Endodermal cell (in vitro differentiated cells): ENCODE measurements at places on chromosomes 5 and 9. TPM values are rescaled to one million over a fixed set of nuclear protein-coding genes. Genes with fewer than 3 reads are reported as not detected.

DNA sequence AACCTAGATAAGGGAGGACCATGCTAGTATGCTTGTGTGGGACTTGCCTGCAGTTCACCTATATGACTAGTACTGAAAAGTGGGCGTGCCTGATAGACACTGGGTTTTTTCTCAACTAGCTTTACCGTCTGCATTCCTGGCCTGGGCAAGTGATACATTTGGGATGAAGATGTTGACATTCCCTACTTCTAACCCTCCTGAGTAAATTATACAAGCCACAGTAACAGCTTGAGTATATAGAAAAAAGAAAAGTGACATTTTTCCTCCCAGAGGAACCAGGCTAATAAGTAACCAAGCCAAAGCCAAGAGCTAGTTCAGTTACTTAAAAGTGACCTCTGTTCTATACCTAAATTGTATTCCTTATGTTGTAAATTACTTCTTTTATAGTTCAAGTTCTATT lies 153.8 kb upstream of the CYLC2 start:
- DNase-seq = no peak

GRCh38 chr5:59605915-59606314 lies 287.6 kb downstream of the PDE4D start:
- no peak for DNase-seq

DNA sequence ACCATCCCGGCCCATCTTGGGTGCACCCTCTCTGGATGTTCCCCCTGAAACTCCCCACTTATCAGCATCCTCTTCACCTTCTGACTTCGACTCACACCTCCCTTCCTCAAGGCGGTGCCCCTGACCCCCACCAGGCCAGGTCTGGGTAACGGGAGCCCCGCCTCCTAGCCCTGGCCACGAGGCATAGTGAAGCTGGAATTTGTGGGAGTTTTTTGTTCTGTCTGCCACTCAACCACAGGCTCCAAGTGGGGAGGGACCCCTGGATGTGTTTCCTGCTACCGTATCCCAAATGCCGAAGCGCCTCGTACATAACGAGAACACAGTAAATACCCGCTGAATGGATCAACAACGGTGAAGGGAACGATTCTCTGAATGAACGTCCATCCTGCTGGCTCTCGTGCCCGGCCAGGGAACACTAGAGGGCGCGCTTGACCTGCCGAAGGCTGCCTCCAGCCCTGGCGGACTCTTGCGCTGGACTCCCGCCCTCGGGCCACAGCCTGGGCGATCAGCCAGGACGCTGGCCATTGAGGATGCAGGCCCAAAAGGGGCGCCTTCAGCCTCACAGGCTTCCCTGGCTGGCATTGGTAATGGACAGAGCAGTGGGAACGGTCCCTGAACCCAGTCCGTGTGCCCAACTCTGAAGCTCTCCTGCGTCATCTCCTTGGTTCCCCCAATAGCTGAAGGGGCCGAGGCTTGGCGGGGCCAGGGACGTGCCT lies 47.3 kb upstream of the PHYKPL start:
- DNase-seq = peak; percentile 97

- no peak for DNase-seq
These were observed 19.4 kb downstream of the OGN start for GRCh38 chr9:92385001-92385400.

GRCh38 chr5:112795944-112796678 lies 58.4 kb downstream of the APC start:
- no peak for DNase-seq

- DNase-seq = no peak
These were observed 96.7 kb downstream of the CAVIN4 start for GRCh38 chr9:100674419-100675122.

DNA sequence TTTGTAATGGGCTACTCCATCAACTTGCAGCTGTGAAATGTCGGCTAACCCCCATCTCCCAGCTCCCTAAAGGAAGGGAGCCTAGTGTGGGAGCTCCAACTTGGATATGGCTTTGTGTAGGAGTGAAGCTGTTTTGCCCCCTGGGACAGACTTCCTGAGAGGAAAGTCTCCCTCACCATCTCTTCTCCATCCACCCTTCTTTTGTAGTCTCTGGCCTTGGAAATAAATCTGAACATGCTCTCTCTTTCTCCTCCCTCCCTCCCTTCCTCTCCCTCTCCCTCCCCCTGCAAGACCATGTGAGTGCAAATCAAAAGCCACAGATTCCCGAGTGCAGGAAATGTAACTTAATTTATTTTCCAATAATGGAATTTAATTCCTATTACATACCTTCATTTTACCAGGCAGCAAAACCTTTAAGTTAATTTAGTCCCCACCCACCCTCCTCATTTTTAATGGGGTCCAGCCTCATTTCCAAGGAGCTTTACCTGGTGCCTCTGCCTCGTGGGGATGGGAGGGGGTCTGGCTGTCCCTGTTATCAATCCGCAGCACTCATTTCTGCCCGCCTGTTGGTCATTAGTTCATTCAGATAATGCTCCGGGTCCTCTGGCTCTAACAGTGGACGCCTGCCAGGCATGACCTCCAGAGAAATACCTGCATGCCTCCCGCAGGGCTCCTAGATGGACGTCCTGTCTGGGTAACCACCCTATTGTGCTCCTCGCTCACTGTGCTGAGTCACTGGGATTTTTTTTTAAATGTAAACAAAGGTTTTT lies 122.9 kb upstream of the TAF11L2 start:
- peak; percentile 82 for DNase-seq

Gene THBS4
- total RNA-seq = 10.6 and 13.6 TPM in 2 replicates

DNA sequence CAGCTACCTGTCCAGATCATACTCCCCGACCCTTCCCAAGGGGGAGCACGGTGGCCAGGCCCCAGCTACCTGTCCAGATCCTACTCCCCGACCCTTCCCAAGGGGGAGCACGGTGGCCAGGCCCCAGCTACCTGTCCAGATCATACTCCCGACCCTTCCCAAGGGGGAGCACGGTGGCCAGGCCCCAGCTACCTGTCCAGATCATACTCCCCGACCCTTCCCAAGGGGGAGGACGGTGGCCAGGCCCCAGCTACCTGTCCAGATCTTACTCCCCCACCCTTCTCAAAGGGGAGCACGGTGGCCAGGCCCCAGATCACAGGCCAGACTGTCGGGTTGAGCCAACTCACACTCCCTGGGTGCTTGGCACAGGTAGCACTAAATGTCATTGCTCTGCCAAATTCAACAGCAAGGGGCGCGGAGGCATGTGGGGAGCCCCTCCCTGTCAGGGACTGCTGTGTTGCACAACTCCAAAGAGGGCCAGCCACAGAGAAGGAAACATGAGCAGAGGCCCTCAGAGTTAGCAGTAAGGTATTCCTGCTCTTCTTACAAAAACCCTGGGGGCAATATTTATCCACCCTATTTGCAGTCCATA lies 136.9 kb downstream of the OLFM1 start:
- no peak for DNase-seq

GRCh38 chr5:52988335-52989024 lies 672 bp upstream of the ITGA2 start:
- no peak for DNase-seq

Gene NMUR2
- 0.11 TPM in 1 of 2 replicates, not detected in the other for total RNA-seq

GRCh38 chr9:2241461-2241835 lies 226.3 kb downstream of the SMARCA2 start:
- DNase-seq = peak; percentile 94

Gene BTNL3
- not detected in 2 replicates for total RNA-seq

Gene SPINK7
- not detected in 3 replicates for total RNA-seq

DNA sequence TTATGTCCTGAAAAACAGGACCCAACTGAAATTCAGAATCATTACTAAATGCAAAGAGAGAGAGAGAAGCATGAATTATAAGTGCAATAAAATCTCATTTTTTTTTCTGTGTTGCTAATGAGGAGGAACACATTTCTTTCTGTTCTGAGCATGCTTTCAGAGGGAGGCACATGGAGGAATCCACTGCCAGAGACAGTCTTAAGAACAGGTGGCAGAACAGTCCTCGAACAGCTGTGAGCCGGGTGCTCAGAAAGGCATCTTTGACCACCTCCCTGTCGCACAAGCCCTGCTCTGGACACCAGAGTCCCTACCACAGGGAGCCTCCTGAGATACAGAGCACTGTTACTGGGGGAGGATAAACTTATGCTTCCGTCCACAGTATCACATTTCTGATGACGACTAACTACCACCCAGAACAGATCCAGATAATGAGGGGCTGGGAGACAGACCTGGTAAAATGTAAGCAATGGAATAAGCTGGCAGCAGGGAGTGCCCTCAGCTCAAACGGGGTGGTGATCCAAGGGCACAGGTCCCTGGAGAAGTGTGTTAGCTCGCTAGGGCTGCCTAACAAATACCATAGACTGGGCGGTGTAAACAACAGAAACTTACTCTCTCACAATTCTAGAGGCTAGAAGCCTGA lies 134.0 kb downstream of the SLC1A3 start:
- DNase-seq = no peak

DNA sequence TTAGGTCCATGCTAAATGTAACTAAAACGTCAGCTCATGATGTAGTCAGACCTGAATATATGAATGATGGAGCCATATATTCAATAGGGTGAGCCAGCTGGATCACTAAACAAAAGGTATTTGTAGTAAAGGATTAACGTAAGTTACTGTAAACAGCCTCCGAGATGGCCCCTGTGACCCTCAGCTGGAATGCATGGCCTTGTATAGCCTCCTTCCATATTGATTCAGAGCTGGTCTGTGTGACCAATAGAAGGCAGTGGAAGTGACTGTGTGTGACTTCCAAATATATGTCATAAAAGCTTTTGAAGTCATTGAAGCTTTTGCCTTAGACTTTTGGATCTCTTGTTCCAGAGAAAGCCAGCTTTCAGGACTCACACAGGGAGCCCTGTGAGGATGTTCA lies 154.4 kb upstream of the CHD1 start:
- DNase-seq = no peak

Gene CCDC183
- 12.1 to 23.0 TPM (median 13.4 TPM) in 3 replicates for total RNA-seq

- DNase-seq = peak; percentile 73
These were observed 77.3 kb downstream of the MAMDC2 start for GRCh38 chr9:70120834-70121510.

- no peak for DNase-seq
These were observed 115.9 kb upstream of the FCN2 start for GRCh38 chr9:134764473-134765269.

Gene HMGXB3
- total RNA-seq = 35.6 and 41.0 TPM in 2 replicates

- DNase-seq = no peak
These were observed 216.0 kb downstream of the FBXL7 start for GRCh38 chr5:15715967-15716366.

GRCh38 chr9:21443849-21444625 lies 3.8 kb downstream of the IFNA1 start:
- no peak for DNase-seq

DNA sequence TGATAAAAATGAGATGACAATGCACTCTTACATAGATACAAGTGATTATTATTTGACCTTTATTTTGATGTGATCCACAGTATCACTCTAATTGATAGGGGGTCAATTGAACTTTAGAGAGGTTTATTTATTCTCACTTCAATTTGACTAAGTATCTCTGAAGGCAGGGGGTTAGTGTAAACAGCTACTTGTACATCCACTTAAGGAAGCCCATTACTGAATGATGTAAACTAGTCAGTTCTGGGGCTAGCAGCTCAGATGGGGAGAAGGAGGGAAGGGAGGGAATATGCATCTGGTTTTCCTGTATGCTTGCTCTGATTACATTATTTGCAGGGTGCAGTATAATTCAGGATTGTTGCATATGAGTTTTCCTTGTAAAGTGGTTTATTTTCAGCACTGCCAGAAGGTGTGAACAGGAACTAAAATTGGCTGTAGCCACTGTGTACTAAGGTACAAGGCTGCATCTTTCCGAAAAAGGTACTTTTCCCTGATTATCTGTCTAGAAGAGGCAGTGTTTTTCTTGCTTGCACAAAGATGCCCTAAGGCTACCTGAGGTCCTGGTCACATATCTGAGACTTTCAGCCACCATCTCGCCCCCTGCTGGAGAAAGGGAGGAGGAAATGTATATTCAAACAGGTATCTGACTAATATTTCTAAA lies 51.2 kb downstream of the MRPS27 start:
- DNase-seq = peak; percentile 80

GRCh38 chr5:53239301-53239990 lies 129.9 kb upstream of the MOCS2 start:
- no peak for DNase-seq

- no peak for DNase-seq
These were observed 69.9 kb downstream of the CYFIP2 start for GRCh38 chr5:157335534-157336422.

GRCh38 chr5:73496984-73497457 lies 1.2 kb upstream of the BTF3 start:
- no peak for DNase-seq

Gene TNC
- total RNA-seq = 67.5 to 73.3 TPM (median 71.5 TPM) in 3 replicates

DNA sequence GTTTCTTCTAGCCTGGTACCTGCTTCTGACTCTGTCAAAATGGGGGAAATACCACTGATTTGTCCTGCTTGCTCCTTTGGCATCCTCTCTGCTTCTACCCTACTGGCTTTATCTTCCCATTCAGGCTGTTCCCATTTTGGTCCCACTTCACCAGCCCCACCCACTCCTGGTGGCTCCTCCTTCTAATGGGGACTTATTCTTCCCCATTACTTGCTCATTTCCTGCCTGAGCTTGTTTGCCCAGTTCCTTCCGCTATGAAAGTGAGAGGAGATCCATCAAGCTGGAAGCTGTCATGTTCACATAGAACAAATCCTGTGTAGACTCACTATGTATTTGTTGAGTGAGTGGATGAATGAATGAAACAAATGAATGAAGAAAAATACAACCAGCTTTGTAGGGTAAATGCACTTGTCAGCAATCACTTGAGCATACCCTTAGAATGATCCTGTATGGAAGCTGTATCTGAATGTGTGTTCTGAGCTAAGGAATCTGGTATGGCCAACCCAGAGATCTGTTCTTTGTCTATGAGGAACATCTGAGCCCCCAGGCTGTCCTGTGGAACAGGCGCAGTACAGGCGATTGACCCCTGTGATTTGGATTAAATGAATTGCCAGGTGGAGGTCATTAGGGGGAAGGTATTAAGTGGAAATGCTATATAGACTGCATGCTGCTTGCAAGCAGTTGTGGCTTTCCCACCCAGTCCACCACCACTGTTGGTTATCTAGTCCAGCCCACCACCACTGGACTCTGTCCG lies 89.5 kb downstream of the APBA1 start:
- DNase-seq = peak; percentile 64
